ENCODE measurements at places on chromosomes 5 and 9.

DNA sequence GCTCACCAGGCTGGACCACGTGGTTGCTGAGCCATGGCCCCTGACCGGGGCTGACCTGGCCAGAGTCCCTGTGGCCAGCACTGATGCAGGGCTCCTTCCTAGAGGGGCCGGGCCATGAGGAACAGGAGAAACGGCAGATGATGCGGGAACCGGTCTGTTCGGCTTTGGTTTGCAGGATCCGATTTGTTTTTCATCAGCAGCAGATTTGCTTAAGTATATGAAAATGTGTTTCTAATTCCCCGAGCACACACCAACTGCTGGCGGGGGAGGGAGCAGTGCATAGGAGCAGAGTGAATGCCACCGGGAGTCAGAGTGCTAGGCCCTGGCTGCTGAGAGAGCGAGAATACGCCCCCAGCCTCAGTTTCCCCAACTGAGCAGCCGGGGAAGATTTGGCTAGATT is 13.6 kb downstream of the NTNG2 start:
- no peak for DNase-seq

- no peak for DNase-seq
Observed at GRCh38 chr5:142969624-142970439, 199.7 kb downstream of the ARHGAP26 start.

DNA sequence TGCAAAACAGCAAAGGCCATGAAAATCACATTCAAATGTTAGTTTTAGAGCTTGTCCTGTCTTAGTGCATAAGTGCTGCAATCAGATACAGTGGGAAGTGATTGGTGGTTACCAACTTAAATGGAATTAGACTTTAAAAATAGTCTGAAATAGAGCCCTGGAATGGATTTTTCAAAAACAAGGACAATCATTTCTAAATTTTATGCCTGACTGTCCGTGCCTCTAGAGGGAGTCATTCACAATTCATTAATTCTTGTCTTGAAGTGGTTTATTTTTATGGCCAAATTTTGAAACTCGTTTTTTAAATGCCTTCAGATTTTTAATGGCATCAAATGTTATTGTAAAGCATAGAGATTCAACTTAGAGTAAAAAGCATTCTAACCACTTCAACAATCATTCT is 561.8 kb upstream of the DAB2 start:
- no peak for DNase-seq

GRCh38 chr5:117652958-117653280 is 1078.3 kb upstream of the SEMA6A start:
- DNase-seq: no peak

DNA sequence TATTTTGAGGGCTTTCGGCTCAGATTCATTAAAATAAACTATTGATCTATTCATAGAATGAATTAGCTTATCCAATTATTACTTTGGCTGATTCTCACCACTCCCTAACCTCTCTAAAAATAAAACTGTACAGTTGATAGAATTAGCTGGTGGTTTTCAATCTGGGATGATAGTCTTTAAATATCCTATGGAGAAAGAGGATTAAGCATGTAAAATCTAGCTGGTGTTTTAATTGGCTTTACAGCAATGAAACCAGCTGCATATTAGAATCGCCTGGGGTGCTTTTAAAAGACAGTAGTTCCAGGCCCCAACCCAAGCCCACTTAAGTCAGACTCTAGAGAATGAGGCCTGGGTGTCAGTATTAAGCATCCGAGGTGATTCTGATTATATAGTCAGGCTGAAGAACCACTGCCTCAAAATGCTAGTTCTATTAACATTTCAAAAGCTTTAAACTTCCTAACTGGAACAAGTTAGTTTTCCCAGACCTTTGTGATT is 95.1 kb downstream of the MAP1B start:
- no peak for DNase-seq

GRCh38 chr9:99431103-99431502 is 209.0 kb downstream of the SEC61B start:
- no peak for DNase-seq

GRCh38 chr5:67515020-67515689 is 318.6 kb upstream of the CD180 start:
- DNase-seq: no peak

- DNase-seq: no peak
Observed at GRCh38 chr9:94855903-94856302, 129.4 kb downstream of the AOPEP start.

GRCh38 chr9:21082671-21083070 is 4.9 kb upstream of the IFNB1 start:
- DNase-seq: no peak

DNA sequence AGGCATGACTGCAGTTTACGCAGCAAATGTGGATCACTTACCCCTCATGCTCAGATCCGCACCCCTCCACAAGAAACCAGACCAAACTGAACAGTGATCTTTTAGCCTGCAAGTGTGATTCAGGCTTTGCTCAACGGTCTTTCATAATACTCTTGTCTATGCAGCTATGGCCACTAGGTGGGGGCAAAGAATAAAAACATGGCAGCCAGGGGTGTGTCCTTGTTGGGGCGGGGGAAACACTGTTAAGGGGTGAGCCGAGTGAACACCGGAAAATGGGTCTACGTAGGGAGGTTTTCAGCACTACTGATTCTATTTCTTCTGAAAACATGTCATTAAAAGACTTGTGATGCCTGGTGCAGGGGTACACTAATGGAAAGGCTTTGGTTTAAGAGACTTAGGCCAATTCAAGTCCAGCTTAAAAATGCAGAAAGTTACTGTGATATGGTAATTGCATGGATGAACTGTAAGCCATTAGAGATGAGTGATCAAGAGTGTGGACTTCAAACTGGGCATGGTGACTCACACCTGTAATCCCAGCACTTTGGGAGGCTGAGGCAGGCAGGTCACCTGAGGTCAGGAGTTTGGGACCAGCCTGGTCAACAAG is 49.9 kb upstream of the GPR151 start:
- DNase-seq: peak; percentile 63

DNA sequence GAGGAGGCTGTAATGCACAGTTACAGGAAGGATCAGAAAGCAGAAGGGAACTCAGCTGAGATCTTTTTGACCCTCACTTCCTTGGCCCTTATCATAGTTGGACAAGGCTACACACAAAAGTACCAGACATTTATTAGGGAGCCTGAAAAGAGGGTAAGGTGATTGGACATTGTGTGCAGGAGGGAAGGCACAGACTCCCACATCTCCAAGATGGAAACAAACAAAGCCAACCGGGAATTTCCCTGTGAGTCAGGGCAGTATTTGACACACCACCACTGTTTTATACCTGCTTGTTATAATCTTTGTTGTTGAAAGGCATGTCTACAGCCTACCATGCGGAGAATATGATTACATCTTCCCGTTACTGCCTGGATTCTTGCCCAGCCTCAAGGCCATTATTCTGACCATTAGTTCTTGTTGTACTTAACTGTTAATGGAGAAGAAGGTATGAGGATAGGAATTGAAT is 3.0 kb upstream of the CCNG1 start:
- DNase-seq: no peak

- DNase-seq: no peak
Observed at GRCh38 chr5:65924366-65925043, 1.9 kb upstream of the ERBIN start.

GRCh38 chr9:21333226-21333625 is 2.0 kb downstream of the KLHL9 start:
- no peak for DNase-seq

- DNase-seq: no peak
Observed at GRCh38 chr5:137747848-137748247, 6.3 kb downstream of the HNRNPA0 start.

- DNase-seq: no peak
Observed at GRCh38 chr5:170633235-170634081, 129.6 kb downstream of the KCNIP1 start.

DNA sequence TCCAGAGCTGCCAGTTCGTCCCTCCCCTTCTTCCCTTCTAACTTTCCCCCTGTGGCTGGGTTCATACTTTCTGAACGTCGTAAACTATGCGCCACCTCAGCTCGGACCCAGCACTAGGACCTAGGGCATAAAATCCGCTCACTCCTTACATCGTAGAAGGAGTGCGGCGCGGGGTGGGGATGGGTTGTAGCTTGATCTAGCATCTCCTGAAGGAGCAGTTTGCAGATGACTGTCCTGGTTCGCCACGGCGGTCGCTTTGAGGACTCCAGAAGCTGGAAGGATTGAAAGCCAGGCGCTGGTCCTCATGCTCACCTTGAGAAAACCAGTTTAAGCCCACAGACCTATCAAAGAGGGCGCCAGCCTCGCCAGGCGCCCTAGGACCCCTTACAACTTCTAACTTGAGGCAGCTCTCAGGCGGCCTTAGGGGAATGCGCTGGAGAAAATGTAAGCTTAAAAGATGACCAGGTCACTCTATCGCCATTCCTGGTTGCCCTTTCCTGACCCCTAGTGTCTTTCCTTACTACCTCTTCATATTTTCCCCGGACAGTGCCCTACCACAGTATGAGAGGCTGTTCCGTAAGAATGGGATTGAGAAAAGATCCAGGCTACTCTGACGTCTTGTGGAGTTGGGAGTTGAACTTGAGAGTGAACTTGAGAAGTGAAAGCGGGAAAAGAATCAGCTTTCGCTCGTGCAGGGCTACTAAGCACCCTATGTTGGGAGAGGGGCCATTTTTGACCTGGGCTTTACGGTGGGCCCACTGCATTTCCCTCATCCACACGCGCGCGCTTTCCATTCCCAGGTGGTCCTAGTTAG is 2.8 kb downstream of the RORB start:
- no peak for DNase-seq

DNA sequence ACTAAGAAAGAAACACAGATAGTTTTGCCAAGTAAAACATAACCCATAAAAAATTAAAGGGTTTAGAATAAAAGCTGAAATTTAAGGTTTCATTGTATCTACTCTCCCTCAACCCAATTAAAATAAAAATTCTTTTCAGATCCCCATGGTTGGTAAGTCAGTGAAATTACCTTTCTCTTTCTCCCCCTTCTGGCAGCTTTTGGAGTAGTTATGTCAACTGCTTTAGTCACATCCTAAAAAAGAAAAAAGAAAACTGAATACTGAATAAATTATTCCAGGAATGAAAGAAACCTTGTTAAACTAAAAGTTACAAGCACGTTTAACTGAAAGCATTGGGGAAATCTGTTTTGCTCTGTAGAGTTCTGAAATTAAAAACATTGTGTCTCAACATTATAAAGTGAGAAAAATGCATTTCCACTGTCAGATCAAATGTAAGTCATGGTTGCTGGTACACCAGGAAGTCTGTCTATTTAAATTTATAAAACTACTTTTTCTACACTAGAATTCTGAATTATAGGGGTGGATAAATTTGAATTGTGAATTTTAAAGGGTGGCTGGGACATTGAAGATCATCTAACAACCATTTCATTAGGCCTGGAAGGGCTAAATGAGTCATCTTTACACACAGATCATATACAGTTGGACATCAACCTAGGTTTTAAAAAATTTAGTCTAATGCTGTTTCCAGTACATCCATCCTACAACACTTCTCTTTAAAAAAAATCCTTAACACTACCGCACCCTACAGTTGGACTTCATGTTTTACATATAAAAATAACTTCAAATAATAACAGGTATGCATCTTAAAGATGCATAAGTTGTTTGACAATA is 24.7 kb downstream of the PSIP1 start:
- no peak for DNase-seq

- no peak for DNase-seq
Observed at GRCh38 chr5:58893551-58893950, 310.7 kb downstream of the RAB3C start.

- no peak for DNase-seq
Observed at GRCh38 chr5:9715891-9716335, 85.8 kb upstream of the TAS2R1 start.

DNA sequence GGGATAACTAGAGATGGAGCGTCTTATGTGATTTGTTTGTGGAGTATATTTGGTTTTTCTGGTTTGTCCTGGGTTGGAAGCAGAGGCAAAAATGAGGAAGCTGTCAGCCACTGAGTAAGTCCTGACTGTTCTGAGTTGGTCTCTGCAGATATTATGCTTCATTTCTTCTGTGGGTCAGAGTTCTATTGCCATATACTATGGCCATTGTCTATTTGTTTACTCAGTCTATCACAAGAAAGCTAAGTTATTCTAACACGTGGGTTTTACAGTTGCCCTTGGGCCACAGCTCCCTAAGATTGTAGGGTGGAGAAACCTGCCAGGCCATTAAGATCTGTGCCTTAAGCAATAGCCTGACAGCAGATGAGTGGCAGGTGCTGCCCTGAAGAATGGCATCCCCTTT is 3.0 kb upstream of the CTSV start:
- DNase-seq: no peak

GRCh38 chr5:151052836-151053235 is 28.0 kb downstream of the TNIP1 start:
- no peak for DNase-seq

DNA sequence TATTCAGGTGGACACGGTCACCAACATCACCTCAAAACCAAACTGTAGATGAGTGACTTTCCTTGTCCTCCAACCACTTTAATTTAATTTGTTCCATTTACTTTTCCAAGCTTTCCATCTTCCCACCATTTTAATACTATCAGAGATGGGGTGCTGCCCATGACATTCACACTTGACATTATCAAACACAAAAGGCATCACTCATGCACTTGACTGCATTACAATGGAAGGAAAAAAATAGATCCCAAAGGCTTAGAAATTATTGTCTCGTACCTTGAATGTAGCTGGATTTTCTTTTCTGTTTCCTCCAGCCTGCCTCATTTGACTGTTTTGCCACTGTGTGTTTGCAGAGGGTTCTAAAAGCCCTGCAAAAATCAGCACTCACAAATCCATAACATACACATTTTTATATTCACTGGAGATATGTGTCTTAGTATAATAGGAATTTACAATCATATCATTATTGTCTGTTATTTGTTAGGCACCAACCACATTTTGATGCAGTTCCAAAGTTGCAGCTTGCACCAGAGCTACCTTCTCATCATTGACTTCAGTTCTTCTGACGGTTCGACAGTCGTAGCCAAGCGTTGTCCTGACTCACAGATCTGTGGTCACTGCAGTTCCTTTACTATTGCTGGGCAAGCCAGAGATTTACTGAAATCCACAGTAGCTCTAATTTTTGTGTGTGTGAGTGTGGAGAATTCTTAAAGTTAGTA is 712.3 kb upstream of the WWC1 start:
- DNase-seq: no peak

GRCh38 chr5:95080441-95080840 is 204.5 kb downstream of the MCTP1 start:
- no peak for DNase-seq

- no peak for DNase-seq
Observed at GRCh38 chr5:133709209-133709725, 96.9 kb upstream of the FSTL4 start.

DNA sequence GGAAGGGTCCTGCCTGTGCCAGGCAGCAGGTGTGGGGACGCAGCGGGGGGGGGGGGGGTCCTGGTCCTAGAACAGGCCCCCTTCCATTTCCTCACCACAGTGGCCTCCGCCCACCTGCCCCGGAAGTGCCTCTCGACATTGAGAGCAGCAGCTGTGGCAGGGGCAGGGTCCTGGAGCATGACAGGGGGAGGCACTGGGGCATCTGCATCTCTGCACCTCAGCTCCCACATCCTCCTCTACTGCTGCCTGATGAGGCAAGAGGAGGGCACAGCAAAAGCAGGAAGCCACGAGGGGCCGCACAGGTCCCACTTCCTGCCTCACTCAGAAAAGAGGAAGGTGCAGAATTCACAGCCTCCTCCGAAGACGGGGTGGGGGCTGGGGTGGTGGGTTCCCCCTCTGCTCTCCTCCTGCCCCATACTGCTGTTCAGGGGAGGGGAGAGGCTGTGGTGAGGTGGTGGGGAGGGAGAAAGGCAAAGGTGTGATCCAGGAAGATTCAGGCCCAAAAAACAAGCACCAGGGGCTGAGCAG is 14.8 kb downstream of the AKNA start:
- no peak for DNase-seq

- no peak for DNase-seq
Observed at GRCh38 chr9:133959171-133959570, 33.0 kb downstream of the VAV2 start.
